ENCODE measurements at places on chromosomes 7 and 10.
A peak's percentile ranks its signal among the peaks of the same experiment; 100 is the strongest.

DNA sequence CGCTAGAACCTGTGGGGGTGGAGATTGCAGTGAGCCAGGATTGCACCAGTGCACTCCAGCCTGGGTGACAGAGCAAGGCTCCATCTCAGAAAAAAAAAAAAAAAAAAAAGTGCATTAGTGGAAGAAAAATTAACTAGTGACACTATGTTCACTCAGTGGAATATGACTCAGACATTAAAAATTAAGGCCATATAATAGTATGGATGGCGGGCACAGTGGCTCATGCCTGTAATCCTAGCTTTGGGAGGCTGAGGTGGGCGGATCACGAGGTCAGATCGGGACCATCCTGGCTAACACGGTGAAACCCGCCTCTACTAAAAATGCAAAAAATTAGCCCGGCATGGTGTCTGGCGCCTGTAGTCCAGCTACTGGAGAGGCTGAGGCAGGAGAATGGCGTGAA lies 3.4 kb downstream of the PHYH start:
- DNase-seq = no peak

DNA sequence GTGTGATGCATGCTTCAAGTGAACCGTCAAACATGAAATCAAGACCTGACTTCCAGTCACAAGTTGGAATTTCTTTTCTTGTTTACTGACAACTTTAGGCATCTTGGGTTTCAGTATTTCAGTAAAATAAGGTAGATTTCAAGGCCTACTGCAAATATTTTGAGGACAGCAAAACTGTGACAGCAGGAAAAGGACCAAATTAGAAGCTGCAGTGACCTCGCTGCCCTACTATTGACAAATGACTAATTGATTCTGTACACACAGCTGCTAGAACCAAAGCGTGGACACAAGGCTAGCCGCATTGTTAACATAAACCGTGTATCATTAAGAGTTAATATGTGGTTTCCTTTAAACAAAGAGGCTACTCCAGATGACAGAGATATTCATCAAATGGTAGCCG lies 105.7 kb upstream of the SEC61G start:
- no peak for DNase-seq

DNA sequence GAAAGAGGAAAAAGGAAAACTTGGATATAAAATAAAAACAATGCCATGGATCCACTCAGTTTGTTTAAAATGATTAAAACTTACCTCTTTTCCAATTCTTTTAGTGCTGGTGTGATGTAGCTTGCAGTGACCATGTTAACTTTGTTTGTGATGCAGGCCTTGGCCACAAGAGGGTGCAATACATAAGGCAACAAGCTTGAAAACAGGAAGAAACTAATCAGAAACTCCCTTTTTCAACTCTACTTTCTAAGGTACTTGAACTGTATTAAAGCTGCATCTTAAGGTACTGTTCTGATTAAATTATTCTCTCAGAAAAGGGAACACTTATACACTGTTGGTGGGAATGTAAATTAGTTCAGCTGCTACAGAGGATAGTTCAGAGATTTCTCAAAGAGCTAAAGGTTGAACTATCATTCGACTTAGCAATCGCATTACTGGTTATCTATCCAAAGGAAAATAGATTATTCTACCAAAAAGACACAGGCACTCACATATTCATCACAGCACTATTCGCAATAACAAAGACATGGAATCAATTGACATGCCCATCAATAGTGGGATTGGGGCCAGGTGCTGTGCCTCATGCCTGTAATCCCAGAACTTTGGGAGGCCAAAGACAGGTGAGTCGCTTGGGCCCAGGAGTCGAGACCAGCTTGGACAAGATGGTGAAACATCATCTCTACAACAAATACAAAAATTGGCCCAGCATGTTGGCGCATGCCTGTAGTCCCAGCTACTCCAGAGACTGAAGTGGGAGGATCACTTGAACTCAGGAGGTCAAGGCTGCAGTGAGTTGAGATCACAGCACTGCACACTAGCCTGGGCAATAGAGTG lies 50.9 kb downstream of the AASS start:
- peak; percentile 60 for DNase-seq

DNA sequence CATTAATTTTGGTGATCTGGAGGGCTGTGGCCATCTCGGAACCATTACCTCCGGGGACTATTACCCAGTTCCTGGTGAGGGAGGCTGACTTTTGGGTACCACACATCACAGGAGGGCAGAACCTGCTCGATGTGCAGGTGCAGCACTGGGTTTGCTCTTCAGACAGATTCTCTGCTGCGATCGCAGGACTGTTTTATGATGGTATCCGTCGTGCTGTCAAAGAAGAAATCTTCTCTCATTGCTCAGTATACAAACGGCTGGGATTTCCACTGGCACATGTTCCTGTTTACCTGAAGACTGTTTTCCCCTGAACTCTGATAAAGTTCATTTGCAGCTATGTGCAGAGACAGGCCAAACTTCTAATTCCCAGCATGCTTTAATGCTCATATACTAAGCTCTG lies 27.2 kb upstream of the SHH start:
- DNase-seq = no peak

GRCh38 chr7:137462847-137463246 lies 119.3 kb upstream of the PTN start:
- no peak for DNase-seq

DNA sequence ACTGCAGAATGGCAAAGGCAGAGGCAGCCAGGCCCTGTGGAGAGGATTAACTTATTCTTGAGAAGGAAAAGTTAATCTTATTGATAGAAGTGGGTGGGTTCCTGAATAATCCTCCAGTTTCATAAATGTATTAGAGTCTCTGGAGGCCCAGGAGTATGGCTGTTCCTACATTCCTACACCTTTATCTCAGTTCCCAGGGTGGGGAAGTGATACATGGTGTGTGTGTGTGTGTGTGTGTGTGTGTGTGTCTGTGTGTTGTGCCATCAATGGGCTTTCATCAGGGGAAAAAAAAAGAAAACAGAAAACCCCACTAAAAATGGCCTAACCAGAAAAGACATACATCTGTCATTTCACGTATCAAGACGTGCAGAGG lies 22.0 kb upstream of the GSDME start:
- no peak for DNase-seq

DNA sequence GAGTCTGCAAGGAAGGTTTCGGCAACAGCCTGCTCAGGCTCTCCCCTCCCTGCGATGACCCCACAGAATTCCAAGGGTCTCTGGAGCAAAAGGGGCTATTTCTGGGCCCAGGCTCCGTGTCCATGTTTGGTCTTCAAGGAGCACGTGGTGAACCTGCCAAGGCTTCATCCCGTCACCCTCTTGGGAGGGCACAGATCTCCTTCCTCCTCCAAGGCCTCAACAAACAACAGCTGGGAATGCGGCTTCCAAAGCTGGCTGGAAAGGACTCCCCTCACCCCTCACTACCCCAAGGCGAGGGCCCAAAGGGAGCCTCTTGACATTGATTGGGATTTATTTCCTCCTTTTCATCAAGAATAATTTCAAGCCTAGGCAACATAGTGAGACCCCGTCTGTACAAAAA lies 14.0 kb upstream of the KPNA7 start:
- no peak for DNase-seq

GRCh38 chr10:80609331-80609730 lies 71.6 kb downstream of the SH2D4B start:
- DNase-seq = no peak

GRCh38 chr7:132328760-132329159 lies 247.5 kb downstream of the PLXNA4 start:
- DNase-seq = no peak

DNA sequence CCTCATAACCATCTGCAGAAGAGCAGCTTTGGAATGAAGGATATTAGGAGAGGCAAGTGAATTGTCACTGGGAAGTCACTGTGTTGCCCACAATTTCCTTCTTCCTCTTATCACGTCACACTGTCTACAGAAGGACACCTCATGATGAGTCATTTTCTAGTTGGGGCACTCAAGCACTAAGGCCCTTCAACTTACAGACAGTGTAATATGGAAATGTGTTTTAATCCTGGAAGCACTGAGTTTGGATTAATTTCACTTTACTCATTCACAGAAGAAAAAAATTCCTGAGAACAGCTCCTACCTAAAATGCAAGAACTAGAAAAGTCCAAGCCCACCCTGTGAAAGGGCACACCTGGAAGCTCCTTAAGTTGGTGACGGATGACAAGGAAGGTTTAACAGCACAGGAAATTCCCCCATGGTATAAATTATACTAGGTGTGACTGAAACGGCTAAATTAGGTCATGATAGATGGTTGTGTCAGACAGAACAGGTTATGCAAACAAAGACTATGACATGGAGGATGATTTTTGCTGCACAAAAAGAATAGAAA lies 56.6 kb downstream of the PARD3 start:
- no peak for DNase-seq

DNA sequence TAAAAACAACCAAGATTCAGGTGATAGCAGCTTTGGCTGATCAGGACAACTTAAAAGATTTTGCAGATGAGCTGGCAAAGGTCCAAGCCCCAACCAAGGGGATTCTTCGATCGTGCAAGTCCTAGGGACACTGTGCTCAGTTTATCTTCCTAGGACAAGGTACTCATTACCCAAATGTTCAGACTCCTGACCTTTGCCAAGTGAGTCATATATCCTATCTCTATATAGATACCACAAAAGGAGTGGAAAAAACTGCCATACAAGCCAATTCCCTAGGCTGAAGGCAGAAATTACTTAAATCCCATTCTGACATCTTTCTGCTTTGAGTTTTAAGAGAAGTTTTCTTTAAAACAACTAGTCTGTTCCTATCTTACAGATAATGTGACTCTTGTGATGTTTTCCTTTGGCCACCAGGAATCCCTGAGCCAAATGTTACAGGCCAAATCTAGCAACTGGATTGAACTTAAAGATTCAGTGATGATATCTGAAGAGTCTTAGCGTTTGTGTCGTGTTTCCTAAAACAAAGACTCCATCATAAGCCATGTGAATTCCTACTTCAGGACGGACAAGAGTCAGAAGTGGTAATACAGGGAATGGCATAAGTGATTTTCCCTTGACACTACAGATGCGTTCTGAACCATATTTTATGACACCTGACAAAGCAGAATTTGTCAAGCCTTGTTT lies 142.6 kb upstream of the ASAH2 start:
- DNase-seq = no peak

DNA sequence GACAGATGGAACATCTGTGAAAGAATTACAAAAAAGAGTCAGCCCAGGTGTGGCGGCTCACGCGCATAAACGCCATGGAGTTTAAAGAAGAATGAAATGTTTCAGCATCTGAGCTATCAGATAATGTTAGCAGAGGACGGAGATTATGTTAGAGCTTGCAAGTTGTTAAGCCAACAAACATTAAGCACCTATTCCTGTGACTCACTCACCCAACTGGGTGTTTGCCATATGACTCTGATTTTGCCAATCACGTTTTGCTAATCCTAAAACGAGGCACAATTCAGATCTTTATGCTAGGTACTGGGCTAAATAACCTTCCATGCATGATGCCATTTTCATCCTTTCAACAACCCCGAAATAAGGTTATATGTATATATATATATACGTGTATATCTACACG lies 29.0 kb upstream of the CCNY start:
- DNase-seq = no peak
